ENCODE measurements at places on chromosomes 11 and 22. TPM values are rescaled to one million over a fixed set of nuclear protein-coding genes. Genes with fewer than 3 reads are reported as not detected.

The IGSF22 gene
- total RNA-seq: not detected

The C11orf91 gene
- not detected for total RNA-seq

The KRTAP5-6 gene
- total RNA-seq: not detected

The MRGPRX3 gene
- not detected for total RNA-seq

The PKNOX2 gene
- total RNA-seq: 2.1 TPM

The TESMIN gene
- 0.83 TPM for total RNA-seq

The PIH1D2 gene
- total RNA-seq: 1.3 TPM

The KDM4D gene
- under 0.01 TPM for total RNA-seq

The SUSD2 gene
- 4.2 TPM for total RNA-seq

The TRIM64C gene
- total RNA-seq: not detected

The KRTAP5-11 gene
- total RNA-seq: not detected

The CHRM1 gene
- total RNA-seq: not detected

The NLRP14 gene
- total RNA-seq: not detected

The UNC93B1 gene
- 38.4 TPM for total RNA-seq

The POTEH gene
- not detected for total RNA-seq

The TCN2 gene
- 41.6 TPM for total RNA-seq

The NELL1 gene
- 0.98 TPM for total RNA-seq

The TCN1 gene
- total RNA-seq: 0.66 TPM

The TMEM86A gene
- 4.8 TPM for total RNA-seq

The CBLIF gene
- not detected for total RNA-seq

The EFCAB6 gene
- total RNA-seq: 2.7 TPM

The VSTM5 gene
- 0.17 TPM for total RNA-seq

The P2RX6 gene
- total RNA-seq: 0.40 TPM

The PKDREJ gene
- total RNA-seq: under 0.01 TPM

The OR52N4 gene
- not detected for total RNA-seq

The MPPED2 gene
- 2.5 TPM for total RNA-seq

The SYT12 gene
- total RNA-seq: not detected

The PSMC3 gene
- total RNA-seq: 197 TPM

The MED15 gene
- total RNA-seq: 36.5 TPM

The CCDC15 gene
- total RNA-seq: 1.6 TPM

The SMTNL1 gene
- total RNA-seq: not detected

The POU2AF2 gene
- total RNA-seq: not detected

The PTPRCAP gene
- total RNA-seq: 2.4 TPM

The SMC1B gene
- total RNA-seq: 0.13 TPM

The PATE3 gene
- total RNA-seq: not detected

The ADM gene
- total RNA-seq: 123 TPM
